ENCODE measurements at places on chromosomes 7 and 10.

- no peak for DNase-seq
These were observed 154.1 kb downstream of the C10orf105 start for GRCh38 chr10:71565284-71566000.

- DNase-seq: no peak
These were observed 116.2 kb downstream of the FAM107B start for GRCh38 chr10:14658331-14659127.

DNA sequence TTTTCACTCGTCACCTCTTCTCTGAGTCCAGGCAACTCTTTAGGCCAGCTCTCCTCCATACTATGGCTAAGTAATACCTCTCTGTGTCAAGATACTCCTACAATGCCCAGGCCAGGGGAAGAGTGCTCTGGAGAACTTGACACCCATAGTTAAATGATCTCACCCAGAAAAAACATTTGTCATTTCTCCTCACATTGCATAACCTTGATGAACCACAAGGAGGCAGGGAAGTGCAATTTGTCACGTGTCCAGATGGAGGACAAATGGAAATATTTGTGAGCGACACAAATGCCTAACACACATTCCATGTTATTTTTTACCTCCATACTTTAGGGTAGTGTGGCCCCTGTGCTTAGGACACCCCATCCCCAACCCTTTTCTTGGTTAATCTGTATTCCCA is 78.3 kb downstream of the HTR7 start:
- no peak for DNase-seq

DNA sequence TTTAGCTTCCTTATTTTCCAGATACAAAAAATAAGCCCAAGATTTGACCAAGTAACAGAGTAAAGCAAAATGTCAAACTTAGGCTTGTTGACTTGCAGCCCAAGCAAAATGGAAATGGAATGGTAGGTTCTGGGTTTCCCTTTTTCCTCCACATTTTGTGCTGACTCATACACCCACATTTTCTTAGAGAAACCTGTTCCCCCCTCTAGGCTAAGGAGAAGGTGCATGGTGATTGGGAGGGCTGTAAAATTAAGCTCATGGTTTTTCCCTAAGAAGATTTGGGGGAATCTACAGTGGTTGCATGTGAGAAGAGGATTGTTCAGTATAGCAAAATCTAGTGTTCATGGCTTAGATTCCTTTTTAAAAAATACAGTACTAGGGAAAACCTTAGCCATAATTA is 127.4 kb downstream of the ARL4A start:
- DNase-seq: no peak

GRCh38 chr7:25624833-25625232 is 396.5 kb upstream of the NPVF start:
- DNase-seq: no peak

GRCh38 chr7:106143711-106144337 is 31.7 kb upstream of the SYPL1 start:
- DNase-seq: no peak

- DNase-seq: no peak
These were observed 555.3 kb downstream of the GALNT17 start for GRCh38 chr7:71687286-71687685.

DNA sequence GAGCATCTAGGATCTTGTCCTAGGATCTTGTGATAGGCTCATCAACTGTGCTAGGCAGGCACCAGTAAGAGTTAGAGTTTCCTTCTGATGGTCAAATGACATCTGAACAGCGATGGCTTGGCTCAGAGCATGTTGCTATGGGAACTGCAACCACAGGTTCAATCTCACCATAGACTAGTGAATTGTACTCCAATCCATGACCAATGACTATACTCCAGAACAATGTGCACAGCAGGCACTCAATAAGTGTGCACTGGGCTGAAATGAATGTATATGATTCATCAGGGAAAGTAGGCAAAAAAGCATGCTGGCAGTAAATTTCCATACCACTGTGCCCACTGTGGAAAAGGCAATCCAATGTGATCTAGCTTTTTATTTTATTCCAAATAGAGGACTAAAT is 163.6 kb upstream of the HPS1 start:
- DNase-seq: no peak

DNA sequence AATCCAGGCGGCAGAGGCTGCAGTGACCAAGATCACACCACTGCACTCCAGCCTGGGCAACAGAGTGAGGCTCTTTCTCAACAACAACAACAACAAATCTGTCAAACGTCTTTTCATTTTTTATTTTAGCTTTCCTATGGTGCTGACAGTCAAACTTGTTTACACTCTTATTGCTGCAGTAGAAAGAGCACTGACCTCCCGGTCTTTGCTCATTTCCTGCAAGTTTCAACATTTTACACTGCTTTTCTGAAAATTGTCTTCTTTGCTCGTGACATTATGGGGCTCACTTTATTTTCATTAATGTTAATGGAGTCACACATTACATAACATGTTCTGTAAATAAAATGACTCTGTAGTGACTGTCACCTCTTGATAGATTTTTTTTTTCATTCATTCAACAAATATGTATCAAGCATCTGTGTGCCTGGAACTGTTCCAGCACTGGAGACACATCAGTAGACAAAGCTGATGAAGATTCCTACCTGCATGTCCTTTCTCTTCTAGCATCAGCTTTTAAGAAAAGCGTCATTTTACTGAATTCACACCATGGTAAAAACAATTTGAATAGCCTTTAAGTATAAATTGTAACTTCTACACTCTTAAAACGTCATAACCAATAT is 277.3 kb downstream of the CELF2 start:
- no peak for DNase-seq

DNA sequence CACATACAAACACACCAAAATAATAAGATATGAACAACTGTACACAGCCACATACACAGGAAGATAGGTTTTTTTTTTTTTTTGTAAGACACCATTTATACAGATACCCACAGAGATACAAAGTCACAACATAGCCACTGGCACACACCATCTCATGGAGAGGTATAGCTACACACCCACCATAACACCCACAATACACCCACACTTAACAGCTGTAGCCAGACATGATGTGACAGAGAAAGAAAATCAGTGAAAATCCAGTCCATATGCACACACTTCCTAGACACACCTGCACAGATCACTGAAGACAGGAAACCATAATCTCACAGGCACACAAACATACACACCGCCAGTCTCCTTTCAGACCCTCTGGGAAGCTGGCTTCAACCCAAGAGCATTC is 62.4 kb upstream of the PAX2 start:
- DNase-seq: no peak

DNA sequence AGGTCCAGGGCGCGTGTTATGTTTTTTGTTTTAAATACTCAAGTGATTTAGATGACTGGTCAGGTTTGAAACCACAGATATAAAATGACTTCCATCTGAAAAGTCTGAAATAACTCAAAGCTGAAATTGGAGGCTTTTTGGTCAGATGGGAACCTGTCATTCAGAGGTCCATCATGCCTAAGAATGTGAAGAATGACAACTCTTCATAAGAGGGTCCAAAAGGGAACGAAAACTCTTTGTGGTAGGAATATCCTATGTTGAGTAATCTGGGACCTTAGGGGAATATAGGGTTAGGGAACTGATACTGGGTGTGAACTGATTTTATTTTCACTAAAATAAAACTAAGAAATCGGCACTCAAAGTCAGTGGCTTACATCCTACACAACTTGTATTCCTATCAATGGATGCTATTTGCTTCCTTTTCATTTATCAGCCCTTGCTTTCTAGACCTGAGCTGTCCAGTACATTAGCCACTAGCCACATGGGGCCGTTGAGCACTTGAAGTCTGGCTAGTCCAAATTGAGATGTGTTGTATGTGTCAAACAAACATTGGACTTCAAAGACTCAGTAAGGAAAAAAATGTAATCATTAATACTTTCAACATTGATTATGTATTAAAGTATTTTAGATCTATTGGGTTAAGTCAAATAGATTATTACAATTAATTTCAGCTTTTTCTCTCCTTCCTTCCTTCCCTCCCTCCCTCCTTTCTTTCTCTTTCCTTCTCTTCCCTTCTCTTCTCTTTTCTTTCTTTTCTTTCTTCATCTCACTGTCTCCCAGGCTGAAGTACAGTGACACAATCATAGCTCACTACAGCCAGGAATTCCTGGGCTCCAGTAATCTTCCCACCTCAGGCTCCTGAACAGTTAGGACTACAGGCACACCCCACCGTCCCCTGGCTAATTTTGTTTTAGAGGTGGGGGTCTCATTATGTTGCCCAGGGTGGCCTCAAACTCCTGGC is 56.5 kb upstream of the KDM7A start:
- DNase-seq: no peak

GRCh38 chr7:106285855-106286492 is 1.2 kb upstream of the NAMPT start:
- DNase-seq: no peak

DNA sequence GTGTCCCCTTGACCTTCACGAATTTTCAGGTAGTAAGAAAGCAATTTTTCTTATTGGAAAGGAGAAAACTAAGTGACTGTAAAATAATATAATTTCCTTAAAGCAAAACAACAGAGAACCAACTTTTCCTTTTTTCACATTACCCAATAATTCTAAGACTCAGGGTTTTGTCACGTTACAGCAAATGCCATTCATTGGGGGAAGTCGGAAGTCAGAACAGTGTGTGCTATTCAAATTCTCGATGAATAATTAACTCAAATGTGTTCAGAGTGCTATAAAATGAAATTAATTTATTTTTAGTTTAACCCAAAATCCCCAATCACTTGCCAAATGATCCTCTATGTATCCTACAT is 40.0 kb downstream of the DIP2C start:
- DNase-seq: no peak

DNA sequence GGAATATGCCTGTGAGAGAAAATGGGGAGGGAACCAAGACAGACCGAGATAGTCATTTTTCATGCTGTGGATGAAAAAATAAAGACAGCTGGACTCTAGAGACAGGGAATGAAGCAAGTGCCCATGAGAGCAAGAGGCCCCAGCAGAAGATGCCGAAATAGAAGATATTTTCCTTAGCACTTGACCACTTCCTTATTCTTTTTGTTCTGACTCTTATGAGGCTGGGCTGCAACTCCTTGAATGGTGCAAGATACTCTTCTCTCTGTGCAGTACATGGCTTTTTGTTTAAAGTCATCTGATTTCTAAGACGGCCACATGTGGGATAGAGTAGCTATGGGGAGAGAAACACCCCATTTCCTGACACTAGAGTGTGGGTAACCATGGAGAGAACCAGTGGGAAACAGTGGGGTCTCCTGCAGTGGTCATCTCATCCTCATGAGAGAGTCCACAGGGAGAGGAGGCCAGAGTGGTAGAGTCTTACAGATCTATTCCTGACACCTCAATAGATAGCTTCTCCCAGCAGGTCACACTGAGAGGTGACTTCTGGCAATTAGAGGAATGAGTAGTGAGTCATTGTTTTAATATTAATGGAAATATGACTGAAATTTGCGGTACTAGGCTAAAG is 18.0 kb upstream of the VCL start:
- no peak for DNase-seq

- no peak for DNase-seq
These were observed 46.5 kb downstream of the ABLIM1 start for GRCh38 chr10:114611617-114612016.

Measured in naive thymus-derived CD4-positive, alpha-beta T cell (primary cell).